Activated CD4-positive, alpha-beta T cell treated with anti-CD3 and anti-CD28 coated beads, Interleukin-2, amount 50 U/mL, for 48 hours (primary cell): ENCODE measurements at places on chromosomes 16 and 17.

DNA sequence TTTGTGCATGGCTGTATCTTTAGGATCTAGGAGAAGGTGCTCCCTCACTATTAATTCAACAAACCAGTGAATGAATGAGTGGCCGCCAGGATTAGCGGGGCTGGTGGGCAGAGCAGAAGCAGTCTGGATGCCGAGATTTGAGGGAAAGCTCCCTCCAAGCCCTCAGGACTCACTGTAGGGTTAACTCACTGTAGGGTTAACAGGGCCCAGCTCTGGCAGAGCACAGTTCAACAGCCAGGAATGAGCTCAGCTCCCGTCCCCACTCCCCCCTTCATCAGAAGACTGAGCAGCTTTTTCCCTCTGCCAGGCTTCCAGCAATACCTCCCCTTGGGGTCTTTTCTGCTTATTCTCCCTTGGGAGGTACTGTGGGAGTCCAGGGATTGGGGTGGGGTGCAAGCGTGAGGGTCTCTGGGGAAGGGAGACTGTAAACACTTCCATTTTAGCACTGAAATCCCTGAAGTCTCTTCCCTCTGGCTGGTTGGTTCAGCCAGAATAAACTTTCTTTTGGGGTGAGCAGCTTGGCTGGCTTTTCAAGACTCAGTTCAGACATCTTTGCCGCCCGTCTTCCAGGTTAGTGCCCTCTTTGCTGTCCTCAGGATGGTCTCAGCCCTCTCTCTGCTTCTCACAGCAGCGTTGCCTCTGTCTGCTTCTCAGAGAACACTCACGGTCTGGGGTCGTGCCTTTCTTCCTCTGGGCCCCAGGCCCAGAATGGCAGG, 53.7 kb upstream of the WSB1 start:
- no peak for DNase-seq

GRCh38 chr17:73257516-73257915, 4.2 kb downstream of the CPSF4L start:
- no peak for DNase-seq

DNA sequence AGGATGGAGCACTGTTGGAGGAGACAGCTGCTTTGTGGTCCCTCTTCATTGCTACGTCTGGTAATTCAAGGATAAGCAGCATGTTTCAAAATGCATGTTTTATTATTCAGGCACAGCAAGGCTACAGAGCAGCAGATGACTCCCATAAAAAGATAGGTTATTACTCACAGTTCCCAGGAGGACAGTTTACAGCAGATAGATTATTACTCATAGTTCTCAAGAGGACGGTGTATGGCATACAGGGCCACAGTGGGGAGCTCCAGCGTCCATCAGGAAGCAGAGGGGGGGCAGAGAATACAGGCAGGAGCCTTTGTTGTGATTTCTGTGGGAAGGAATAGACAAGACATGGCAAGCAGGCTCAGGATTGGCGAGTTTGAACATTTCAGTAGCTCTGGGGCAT, 72.9 kb downstream of the DNAH9 start:
- no peak for DNase-seq

DNA sequence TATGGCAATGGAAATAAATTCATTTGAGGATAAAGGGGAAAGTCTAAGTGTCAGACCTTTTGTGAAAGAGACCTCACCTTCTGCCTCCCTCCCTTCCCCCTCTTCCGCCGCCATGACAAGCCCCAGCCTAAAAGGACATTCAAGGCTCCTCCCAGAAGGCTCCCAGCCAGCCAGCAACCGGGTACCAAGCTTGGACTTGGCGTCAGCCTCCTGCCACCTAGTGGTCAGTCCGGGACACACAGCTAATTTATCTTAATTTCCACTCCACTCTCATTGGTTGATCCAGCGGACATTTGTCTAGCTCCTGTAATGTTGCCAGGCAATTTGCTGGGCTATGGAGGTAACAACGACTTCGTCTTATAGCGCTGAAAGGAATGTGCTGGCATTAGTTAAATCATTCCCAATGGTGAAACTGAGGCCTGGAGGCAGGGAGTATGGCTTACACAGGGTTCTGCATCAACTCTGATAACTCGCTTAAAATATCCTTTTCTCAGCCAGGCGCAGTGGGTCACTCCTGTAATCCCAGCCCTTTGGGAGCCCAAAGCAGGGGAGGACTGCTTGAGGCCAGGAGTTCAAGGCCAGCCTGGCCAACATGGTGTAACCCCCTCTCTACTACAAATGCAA, 19.3 kb upstream of the CLEC3A start:
- DNase-seq = peak; percentile 79

DNA sequence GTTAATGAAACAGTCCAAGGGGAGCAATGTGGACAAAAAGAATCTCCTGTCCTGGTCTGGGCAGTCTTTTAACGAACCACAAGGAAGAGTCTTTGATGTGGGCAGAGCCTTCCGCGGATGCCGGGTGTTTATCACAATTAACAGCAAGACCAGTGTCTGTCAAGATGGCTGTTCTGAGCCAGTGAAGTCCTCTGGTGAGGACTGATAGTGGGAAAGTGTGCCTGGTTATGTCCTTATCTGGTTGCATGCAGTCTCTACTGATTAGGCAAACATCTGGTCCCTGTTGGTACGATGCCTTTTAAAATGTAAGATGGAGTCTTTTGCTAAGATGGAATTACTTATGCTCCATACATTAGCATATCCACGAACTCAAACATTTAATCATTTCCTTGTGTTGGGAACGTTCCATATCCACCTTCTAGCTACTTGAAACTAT, 88.5 kb downstream of the ZNF18 start:
- DNase-seq = no peak

DNA sequence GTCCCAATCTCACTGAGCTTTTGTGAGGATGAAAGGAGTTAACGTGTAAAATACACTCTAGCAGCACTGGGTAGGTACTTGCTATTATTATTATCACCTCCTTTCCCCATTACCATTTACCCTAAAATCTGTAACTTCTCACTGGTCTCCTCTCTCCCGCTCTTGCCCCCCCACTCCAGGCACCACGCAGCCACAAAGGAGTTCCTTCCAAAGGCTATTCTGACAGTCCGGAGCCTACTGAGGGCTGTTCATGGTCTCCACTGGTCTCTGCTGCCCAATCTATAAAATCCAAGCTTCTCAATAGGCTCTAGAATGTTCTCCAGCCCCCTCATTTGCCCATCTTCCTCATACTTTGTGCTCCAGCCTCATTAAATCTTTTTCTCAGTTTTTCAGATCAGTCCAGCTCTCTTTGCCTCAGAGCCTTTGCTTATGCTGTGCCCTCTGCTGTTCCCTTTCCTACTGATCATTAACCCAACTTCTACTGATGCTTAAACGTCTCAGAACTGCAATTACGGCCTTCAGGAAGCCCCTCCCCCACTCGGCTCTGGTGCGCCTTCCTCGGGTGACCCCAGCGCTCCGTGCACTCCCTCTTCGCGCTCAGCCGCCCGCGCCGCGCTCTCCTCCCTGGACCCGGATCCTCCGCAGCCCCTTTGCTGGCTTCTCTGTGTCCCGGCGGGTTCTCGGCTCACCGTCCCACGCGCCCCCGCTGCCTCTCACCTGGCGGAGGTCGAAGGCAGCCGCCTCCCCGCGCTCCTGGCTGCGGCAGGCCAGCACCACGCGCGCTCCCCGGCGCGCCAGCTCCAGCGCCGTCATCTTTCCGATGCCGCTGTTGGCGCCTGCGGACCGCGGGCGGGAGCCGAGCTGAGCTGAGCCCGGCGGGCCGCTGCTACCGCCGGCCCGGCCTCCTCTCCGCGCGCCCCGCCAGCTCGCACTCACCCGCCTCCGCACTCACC, 737 bp downstream of the DHRS13 start:
- peak; percentile 62 for DNase-seq

DNA sequence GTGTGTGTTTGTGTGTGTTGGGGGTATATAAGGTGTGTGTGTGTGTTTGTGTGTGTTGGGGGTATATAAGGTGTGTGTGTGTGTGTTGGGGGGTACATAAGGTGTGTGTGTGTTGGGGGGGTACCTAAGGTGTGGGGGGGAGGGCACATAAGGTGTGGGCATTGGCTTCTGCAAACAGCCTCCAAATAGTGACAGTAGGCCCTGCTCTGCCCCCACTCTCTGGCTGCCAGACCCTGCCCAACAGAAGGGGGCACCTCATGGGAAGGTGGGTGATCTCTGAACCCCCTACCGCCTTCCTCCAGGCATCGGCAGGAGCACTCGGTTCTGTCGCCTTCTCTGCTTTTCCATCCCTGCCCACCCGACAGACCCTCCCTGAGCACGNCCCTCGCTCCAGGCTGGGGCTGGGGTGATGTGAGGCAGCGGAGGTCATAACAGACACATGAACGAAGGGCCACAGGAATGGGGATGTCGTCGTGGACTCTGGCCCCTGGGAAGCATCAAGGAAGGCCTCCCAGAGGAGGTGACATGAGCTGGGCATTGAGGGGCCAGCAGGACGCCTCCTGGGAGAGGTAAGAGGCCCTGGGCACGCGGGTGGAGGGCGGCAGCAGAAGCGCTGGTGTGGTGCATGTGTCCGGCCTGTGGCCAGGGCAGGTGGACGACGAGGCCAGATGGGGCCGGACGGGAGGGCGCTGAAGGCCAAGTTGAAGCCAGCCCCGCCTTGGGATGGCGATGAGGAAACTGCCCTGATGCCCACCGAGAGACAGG, 136.6 kb upstream of the RPH3AL start:
- DNase-seq = peak; percentile 15

DNA sequence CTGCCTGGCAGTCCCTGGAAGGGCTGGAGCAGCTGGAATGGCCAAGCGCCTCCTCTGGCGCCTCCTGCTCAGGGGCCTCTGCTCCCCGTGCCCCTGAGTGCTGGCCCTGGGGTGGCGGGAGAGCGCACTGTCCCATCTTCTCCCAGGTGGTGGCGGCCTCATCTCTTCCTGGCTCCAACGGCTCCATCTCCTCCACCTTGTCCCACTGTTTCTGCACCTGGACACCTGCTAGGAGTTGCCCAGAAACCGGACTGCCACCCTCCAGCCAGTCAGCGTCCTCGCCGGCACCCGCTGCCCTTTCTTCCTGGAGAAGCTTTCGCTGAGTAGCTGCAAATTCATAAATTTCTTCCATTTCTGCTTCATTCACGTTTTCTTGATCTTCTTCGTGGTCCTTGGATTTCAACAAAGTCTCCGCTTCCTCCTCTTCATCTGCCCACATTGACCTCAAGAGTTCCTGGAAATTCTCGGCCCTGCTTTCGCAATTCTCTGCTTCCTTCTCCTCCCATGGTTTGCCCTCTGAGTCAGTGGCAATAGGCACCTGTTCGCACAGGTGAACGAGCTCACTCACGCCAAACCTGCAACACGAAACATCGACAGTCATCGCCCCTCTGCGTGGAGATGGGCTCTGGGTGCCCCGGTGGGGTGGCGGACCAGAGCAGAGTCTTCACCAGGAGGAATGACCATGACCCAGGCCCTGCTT, 13.7 kb upstream of the NLRC3 start:
- no peak for DNase-seq

- DNase-seq = no peak
These were observed 12.0 kb downstream of the CBFB start for GRCh38 chr16:67040906-67041305.

GRCh38 chr16:87216841-87217275, 100.3 kb downstream of the C16orf95 start:
- no peak for DNase-seq

DNA sequence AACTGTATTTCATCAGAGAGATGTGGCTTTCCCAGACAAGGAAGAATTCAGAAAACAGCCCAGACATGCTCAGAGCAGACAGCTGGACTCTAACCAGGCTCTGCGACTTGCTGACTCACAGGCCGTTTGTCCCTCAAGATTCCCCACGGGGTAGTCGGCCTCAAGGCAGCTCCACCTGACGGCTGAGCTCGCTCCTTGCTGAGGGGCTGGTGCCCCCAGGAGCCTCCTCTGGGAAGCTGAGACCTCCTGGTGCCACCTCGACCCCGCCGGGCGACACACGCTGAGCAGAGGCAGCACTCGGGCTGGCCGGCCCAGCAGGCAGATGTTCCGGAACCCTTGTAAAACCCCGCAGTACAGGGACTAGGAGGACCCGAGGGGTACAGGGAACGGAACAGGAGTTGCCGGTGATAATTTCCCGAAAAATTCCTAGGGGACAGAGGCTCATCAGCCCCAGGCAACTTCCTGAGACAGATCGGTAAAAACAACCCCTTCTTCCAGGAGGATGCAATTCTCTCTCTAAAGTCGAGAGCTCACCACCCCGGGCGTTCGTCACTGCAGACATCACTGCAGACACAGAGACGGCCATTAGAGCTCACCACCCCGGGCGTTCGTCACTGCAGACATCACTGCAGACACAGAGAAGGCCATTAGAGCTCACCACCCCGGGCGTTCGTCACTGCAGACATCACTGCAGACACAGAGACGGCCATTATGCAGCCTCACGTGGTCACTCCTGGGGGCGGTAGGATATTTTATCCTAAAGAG, 19.9 kb downstream of the RPH3AL start:
- no peak for DNase-seq

- no peak for DNase-seq
These were observed 88.7 kb downstream of the RPA1 start for GRCh38 chr17:1918346-1919162.

DNA sequence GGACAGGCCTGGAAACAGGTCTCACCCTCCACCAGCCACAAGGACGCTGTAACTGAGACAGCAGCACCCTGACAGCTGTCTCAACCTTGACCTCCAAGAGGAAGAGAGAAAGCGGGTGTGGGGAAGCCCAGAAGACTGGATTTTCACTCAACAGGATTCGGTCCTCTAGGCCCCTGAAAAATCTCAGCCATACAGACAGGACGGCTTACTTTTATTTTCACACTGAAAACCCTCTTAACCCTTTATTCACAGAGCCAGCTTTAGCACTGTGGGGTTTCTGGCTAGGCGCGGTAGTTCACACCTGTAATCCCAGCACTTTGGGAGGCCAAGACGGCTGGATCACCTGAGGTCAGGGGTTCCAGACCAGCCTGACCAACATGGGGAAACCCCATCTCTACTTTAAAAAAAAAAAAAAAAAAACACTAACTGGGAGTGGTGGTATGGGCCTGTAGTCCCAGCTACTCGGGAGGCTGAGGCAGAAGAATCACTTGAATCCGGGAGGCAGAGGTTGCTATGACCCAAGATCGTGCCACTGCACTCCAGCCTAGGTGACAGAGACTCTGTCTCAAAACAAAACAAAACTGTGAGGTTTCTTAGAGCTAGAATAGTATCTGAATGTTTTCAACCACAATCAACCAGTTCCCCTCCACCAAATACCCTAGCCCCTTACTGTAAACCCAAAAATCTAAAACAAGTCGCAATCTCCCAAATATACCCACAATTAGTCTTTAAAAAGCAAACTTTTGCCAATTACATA, 5.3 kb downstream of the ANKRD11 start:
- DNase-seq = no peak

DNA sequence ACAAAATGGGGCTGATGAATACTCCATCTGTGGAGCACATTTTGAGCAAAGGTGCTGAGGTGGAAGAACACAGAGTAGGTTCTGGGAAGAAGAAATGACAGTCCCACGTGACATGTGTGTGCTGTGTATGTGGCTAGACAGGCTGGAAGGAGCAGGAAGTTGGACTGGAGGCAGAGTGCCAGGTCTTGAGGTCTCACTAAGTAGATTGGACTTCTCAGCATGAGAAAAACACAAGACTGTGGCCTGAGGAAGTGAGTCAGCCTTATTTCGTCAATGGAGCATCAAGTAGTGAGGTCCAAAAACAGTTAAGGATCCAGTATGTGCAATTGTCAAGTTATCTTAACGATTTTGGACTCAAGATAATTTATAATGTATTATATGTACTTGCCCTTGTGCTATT, 736.5 kb downstream of the KCNJ2 start:
- no peak for DNase-seq
